Hippocampal formation (tissue), 2 donors: ENCODE measurements at places on chromosomes 3 and 15.

DNA sequence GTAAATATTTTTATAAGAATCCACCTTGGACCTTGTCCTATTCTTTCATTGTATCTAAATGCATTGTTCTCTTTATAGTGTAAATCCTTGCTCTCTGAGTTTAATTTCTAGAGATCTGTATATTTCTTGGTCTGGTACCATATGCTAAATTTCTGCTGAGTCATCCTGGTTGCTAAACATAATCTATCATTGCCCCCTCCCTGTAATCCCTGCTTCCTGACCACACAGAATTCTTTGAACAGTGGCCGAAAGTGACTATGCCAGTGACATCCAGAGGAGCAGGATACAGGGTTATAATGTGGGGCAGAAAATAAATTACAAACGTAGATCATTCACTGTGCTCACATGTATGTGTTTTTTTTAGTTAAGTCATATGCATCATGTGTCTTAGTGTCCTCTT is 143.1 kb downstream of the DIPK2A start:
- DNase-seq, result no peak

- DNase-seq, result no peak
These were observed 81.2 kb downstream of the CHD2 start for GRCh38 chr15:92981333-92981732.

GRCh38 chr3:8540456-8540855 is 38.8 kb downstream of the LMCD1 start:
- DNase-seq, result no peak

DNA sequence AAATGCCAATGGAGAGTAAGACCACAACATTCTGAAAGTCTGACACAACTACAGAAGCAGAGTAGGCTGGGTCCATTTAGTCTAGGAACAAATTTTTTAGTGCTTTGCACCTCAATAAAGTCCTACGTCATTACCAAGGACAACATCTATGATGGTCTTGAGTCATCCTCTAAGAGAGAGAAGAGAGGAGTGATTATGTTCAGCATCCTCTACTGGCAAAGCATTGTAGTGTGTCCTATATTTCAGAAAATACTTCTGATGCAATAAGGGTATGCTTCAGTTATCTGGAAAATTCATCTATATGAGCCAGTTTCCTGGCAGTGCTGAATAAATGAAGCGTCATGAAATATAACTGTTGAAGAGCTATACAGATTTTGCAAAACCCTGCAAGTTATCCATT is 95.6 kb downstream of the P2RY1 start:
- no peak for DNase-seq

GRCh38 chr3:88150371-88150770 is 612 bp downstream of the C3orf38 start:
- peak; percentile 21 for DNase-seq

DNA sequence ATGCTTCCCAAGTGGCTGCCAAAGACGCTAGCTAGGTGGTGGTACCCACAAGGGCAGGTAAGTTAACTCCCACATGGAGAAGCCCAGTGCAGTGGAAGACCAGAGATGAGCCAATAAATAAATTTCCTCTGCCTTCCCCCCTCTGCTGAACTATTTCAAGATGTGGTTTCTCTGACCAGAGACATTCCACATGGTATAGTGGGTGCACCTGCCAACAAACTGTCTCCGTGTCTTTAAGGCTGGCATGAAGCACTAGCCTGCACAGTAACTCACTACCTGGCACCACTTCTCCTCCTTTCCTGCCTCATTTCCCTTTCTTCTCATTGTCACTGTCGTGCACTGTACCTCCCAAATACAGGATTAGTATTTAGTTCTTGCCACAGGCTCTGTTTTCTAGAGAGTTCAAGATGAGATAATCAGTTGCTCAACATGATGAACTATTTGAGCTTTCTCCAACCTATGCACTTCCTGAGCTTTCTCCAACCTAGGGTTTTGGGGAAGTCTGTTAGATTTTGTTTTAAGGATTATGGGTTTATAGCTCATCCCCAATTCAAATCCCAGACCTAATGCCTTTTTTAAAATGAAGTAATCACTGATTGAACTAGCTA is 8.4 kb upstream of the CRTAP start:
- DNase-seq, result no peak

DNA sequence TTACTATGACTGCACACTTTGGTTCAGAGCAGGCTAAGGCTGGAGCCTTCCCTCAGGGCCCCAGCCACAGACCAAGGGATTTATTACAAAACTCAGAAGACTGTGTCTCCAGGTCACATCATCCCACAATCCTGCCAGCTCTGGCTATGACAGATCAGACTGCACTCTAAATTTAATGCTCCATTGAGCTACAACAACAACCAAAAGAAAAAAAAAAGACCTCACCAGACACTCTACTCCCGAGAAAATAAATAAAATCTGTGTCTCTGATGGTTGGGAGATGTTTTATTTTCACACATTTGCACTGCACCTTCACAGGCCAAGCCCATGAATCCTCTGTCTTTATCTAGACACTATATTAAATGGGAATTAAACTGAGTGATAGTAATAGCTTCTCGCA is 50.8 kb upstream of the CTNNB1 start:
- no peak for DNase-seq

- no peak for DNase-seq
These were observed 17.9 kb downstream of the ALDH1A3 start for GRCh38 chr15:100897221-100898151.

DNA sequence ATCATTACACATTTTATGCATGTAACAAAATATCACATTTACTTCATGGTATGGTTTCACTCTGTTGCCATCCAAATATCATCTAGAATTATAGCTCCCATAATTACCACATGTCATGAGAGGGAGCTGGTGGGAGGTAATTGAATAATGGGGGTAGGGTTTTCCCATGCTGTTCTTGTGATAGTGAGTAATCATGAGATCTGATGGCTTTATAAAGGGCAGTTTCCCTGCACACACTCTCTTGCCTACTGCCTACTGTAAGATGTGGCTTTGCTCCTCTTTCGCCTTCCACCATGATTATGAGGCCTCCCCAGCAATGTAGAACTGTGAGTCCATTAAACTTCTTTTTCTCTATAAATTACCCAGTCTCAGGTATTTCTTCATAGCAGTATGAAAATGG is 123.4 kb downstream of the SATB1 start:
- DNase-seq, result no peak

GRCh38 chr15:93454788-93455187 is 365.8 kb upstream of the RGMA start:
- no peak for DNase-seq

GRCh38 chr3:173826416-173826815 is 428.9 kb downstream of the NLGN1 start:
- DNase-seq, result no peak

- DNase-seq, result no peak
These were observed 47.0 kb upstream of the SMAD3 start for GRCh38 chr15:67018441-67018840.

DNA sequence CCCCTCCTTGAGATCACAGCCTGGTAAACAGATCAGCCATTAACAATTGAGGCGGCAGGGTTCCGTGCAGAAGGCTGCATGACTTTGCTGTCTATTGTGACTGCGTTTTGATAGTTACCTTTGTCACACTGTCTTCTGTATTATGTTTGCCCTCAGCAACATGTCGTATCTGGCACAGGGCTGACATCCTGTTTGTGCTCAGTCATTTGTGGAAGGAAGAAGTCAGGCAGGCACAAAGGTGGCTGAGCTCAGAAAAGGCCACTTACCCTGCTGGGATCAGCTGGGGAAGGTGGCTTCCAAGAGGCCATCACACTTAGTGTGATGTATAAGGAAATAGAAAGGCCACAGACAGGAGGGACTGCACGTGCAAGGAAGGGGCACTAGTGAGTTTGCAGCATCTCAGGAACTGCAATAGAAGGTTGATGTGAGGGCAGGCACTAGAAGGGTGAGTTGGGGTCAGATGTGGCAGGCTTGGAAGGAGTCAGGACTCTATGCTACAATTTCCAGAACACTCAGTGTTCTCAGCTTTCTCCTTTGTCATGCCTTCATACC is 13.4 kb downstream of the PML start:
- no peak for DNase-seq

DNA sequence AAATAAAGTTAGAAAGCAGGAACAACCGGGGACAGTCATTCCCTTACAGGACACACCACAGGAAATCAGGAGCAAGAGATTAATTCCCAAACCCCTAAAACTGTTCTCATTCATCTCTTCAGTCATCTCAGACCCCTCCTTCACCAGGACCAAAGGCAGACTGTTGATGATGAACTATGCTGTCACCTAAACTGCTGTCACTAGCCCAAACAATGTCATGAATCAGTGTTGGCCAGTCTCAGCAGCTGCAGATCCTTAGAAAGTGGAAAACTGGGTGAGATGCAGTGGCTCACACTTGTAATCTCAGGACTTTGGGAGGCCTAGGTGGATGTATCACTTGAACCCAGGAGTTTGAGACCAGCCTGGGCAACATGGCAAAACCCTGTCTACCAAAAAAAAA is 909.6 kb downstream of the ROBO1 start:
- no peak for DNase-seq

GRCh38 chr15:38705436-38706219 is 141.0 kb upstream of the RASGRP1 start:
- no peak for DNase-seq

GRCh38 chr3:19274576-19274975 is 126.3 kb downstream of the KCNH8 start:
- DNase-seq, result no peak
